Activated CD8-positive, alpha-beta T cell treated with anti-CD3 and anti-CD28 coated beads, Interleukin-2, amount 10 ng/mL, durations not matched to agents 7 days and 5 days (primary cell): ENCODE measurements at places on chromosomes 5 and 9.
A peak's percentile ranks its signal among the peaks of the same experiment; 100 is the strongest.

GRCh38 chr9:93929231-93929630, 25.9 kb downstream of the BARX1 start:
- no peak overlapping the region for H3K4me3 ChIP-seq
- no peaks in the 10 kb centered on the region for H3K4me1 ChIP-seq
- DNase-seq = no peak

DNA sequence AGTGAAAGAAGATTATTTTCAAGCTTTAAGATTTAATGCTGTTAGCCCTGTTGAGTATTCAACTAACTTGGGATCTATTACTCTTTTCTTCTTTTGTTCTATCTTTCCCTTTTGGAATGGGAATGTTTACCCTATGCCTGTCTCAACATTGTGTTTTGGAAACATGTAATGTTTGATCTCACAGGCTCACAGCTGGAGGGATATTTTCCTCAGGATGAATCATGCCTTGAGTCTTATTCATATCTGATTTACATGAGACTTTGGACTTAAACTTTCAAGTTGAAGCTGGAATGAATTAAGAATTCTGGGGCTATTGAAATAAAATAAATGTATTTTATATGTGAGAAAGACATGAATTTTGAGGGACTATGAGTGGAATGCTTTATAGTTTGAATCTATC, 607.8 kb upstream of the PTGER4 start:
- H3K36me3 ChIP-seq = no peaks in the 10 kb centered on the region
- H3K4me3 ChIP-seq = no peak overlapping the region
- DNase-seq = no peak
- H3K27me3 ChIP-seq = peaks cover 4% of the 10 kb centered on the region

DNA sequence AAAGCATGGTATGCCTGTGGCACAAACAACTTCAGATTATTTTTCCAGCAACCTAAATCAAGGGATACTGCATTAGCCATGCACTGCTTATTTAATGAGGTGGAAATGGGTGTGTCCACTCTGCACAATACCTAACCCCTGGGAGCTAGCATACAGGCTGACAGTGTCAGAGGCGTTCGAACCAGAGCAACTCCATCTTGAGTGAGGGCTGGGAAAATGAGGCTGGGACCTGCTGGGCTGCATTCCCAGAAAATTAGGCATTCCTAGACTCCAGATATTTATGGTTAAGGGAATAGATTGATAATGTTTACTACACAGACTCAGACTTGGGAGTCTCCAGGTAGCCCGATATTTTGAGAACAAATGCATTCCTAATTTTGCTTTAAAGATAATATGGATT, 2.8 kb downstream of the FGF1 start:
- no peaks in the 10 kb centered on the region for H3K4me1 ChIP-seq
- no peak overlapping the region for H3K4me3 ChIP-seq
- no peak for DNase-seq
- no peak overlapping the region for H3K27ac ChIP-seq
- no peaks in the 10 kb centered on the region for H3K36me3 ChIP-seq

DNA sequence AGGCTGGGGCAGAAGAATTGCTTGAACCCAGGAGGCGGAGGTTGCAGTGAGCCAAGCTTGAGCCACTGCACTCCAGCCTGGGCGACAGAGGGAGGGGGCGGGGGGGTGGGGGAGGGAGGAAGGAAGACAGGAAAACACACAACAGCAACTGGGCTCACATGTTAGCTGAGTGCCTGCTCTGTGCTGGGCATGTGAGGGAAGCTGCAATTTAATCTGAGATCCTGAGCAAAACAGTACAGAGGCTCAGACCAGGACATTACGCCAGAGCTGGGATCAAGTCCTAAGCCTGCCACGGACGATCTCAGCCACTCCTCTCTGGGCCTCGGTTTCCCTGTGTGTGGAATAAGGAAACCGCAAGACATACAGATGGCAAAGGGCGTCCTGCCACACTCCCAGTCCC, 119.1 kb downstream of the VAV2 start:
- no peak for DNase-seq
- H3K27me3 ChIP-seq = peaks cover 10% of the 10 kb centered on the region
- no peak overlapping the region for H3K27ac ChIP-seq
- no peaks in the 10 kb centered on the region for H3K36me3 ChIP-seq

DNA sequence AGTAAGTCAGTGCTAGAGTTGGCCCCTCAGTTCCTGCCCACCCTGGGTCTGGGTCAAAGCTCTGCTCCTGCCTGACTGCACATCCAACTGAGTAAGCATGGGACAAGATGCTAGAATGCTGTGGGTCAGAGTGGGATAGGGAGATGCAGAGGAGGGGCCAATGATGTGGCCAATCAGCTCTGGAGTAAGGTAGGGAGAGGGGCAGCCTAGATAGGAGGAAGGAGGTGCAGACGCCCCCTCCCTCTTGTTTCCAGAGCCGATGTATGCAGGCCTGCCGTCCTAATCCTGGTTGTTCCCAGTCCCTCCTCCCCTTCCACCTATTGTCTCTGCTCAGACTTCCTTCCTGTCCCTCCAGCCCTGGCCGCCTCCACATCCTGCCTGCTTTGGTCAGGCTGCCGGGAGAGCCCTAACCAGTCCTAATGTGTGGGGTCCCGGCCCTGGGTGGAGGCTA, 1.3 kb downstream of the ARAP3 start:
- no peak for DNase-seq
- peak overlapping the region; percentile 40 for H3K4me3 ChIP-seq
- H3K36me3 ChIP-seq = peaks cover 3% of the 10 kb centered on the region
- H3K27ac ChIP-seq = no peak overlapping the region

DNA sequence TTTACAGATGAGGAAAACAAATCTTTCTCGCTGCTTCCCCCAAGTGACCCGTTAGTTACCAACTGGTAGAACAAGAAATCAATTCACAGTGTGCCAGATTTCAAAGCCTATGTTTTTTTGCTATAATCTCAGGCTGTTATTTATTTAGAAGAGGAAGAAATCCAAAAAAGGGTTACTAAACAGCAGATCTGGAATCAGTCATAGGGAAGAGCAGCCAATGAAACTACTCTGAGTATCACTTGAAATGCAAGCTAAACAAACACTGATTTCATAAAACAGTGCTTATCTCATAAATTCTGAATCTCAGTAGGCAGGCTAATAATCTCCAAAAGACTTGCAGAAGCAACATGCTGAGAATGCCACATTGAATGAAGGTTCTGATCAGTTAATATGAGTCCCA, 829.5 kb upstream of the ACO1 start:
- H3K27ac ChIP-seq = no peak overlapping the region
- no peaks in the 10 kb centered on the region for H3K36me3 ChIP-seq
- no peaks in the 10 kb centered on the region for H3K27me3 ChIP-seq
- no peak for DNase-seq
- no peaks in the 10 kb centered on the region for H3K4me1 ChIP-seq
